ENCODE measurements at places on chromosomes 7 and 10.

- DNase-seq: no peak
Observed at GRCh38 chr7:137772748-137773147, 74.0 kb downstream of the DGKI start.

DNA sequence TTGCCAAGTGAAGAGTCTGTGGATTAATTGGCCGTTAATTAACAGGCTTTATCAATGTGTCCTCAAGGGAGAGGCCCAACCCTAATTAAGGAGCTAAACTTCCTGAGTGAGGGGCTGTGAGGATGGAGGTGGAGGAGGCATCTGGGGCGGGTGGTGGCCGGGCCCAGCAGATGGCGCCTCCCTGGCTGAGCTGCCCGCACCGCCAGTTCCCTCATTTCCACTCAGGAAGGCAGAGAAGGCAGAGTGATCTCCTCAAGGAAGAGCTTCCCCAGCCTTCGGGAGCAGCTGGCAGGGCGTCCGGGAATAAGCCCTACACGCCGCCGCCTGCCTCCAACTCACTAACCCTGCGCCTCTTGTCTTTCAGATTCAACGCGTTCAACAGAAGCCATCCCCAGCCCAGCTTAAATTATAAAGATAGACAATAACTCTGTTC, 112.2 kb downstream of the CYTH3 start:
- DNase-seq: peak; percentile 83

- no peak for DNase-seq
Observed at GRCh38 chr10:17001297-17001744, 128.3 kb downstream of the CUBN start.

GRCh38 chr7:55964261-55965099, at the start of gene NIPSNAP2:
Gene NIPSNAP2, plus strand, starts transcription at chr7:55964585. Its CDS starts 25 bp downstream, at chr7:55964610.
- DNase-seq: peak; percentile 81

GRCh38 chr10:128237710-128238109, 111.5 kb upstream of the MKI67 start:
- DNase-seq: no peak

DNA sequence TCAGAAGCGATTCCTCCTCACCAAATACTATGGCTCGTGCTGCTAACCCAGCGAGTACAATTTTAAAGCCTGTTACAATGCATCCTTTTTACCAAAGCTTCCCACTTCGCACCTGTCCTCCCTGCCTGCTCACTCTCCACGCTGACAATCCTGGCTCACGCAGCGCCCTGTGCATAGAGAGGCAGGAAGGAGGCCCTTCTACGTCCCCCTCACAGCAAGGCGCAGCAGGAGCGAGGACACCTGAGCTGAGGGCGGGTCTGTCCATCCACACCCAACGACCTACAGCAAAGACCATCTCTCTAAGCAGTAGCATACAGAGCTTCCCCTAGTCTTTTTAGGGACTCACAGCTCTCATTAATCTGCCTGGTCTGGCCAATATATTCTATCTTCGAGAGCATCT, 46.0 kb downstream of the MKI67 start:
- DNase-seq: peak; percentile 19

DNA sequence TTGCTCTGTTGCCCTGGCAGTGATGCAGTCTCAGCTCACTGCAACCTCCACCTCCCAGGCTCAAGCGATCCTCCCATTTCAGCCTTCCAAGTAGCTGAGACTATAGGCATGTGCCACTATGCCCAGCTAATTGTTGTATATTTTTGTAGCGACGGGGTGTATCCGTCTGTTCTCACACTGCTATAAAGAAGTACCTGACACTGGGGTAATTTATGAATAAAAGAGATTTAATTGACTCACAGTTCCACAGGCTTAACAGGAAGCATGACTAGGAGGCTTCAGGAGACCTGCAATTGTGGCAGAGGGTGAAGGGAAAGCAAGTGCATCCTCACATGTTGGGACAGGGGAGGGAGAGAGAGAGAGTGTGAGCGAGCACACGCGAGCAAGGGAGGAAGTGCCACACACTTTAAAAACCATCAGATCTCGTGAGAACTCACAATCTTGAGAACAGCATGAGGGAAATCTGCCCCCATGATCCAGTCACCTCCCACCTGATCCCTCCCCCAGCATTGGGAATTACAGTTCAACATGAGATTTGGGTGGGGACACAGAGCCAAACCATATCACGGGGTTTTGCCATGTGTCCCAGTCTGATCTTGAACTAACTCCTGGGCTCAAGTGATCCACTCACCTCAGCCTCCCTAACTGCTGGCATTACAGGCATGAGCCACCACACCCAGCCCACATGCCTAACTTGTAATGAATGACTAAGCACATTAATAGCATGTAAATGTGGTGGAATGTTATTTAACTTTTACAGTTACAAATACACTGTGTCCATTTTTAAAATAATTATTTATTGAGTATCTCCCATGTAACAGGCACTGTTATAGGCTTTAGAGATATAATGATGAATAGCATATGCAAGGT, 65.5 kb downstream of the RALA start:
- no peak for DNase-seq

DNA sequence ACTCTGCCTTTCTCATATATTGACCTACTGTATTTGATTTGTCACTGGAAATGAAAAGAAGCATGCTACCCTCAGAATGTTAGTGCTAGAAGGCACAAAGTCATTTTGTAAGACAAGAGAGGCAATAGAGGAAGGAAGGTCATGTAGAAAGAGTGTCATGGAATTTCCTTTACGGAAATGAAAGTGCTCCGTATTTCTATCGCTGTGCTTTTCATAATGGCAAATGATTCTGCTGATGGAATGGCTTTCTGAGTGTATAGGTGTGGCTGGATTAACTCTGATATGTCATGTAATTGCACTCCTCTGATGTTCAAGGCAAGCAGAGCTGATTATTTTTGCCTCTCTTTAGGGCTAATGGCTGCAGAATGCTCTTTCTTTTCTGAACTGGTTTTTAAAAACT, 15.5 kb upstream of the STEAP4 start:
- no peak for DNase-seq

DNA sequence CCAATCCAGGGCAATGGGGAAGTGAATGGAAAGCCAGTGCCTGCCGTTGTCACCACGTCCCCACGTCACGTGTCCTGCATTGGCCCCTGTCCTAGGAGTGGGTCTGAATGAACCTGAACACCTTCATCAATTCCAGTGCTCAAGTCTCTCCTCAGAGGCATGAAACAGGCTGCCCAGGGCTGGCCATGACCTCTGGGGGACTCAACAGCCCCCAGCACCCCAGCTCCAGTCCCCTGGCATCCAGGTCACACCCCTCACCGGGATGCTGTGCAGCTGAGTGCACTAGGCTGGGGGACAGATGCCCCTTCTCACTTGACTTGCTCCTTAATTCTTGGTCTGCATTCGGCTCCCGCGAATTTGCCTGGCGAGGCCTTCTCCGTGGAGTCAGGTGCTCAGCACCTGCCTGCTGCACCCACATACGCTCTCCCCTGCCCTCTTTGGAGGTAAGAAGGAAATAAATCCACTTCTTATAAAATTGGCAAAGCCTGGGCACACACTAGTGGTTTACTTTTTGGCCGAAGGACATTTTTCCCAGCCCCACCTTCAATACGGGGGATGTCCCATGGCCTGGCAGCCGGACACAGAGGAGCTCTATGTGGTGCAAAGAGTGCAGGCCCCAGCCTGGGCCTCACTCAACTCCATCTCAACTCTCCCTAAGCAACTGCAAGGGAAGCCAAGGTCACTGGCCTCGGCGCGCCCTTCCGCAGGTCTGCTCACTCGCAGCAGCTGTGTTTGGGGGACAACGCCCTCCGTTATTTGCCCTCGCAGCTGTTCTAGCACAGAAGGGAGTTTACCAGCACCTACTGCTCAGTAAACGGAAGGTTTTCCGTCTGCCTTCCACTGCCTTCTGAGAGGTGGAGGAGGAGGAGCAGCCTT, 77.6 kb upstream of the SHH start:
- DNase-seq: peak; percentile 35

GRCh38 chr10:73060738-73061635, 35.7 kb downstream of the P4HA1 start:
- no peak for DNase-seq

GRCh38 chr7:105896407-105896911, 20.1 kb upstream of the ATXN7L1 start:
- no peak for DNase-seq

DNA sequence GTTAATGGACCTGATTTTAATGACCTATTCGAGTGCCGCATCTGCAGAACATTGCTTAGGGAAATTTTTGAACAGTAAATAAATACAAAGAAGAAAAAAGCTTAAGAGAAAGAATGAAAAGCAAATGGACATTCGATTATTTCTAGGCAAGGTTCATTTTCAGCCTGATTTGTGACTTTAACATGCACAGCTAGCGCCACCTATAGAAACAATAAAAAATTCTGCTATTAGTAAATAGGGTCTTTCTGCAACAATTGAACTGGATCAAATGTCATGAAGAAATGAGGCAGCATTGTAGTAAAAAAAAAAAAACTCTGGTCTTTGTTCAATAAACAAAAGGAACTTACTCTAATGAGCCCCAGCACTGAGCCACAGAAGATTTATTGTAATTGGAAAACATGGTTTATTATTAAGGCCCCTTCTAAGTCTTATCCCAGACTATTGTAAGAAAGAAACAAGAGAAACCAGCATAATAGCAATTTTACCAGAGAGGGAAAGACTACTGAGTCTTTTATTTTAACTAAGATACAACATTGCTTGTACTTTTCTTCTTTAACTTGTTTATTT, 41.4 kb upstream of the GHITM start:
- DNase-seq: no peak

DNA sequence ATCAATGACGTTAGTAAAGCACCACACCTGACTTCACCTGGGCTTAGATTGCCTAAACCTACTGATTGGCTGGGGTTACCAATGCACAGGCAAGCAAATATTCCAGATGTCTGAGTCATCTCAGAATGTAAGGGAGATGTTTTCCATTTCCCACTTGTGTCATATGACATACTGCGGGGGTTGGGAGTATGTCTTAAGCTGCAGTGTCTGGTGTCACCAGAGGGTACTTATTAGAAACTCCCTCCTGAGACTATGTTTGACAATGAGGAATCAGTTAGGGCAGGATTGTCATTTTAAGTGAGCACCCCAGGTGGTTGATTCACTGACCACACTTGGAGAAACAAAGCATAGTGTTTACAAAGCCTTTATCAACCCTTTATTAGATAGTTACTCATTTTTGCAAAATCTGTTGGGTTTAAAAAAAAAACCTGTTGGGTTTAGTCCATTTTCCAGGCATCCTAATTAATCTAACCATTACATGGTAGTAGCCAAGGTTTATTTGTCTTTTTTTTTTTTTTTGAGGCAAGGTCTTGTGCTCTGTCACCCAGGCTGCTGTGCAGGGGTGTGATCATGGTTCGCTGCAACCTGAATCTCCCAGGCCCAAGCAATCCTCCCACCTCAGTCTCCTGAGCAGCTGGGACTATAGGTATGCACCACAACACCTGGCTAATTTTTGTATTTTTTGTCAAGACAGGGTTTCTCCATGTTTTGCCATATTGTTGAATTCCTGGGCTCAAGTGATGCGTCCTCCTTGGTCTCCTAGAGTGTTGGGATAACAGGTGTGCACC, 72.5 kb downstream of the CDK6 start:
- DNase-seq: no peak

DNA sequence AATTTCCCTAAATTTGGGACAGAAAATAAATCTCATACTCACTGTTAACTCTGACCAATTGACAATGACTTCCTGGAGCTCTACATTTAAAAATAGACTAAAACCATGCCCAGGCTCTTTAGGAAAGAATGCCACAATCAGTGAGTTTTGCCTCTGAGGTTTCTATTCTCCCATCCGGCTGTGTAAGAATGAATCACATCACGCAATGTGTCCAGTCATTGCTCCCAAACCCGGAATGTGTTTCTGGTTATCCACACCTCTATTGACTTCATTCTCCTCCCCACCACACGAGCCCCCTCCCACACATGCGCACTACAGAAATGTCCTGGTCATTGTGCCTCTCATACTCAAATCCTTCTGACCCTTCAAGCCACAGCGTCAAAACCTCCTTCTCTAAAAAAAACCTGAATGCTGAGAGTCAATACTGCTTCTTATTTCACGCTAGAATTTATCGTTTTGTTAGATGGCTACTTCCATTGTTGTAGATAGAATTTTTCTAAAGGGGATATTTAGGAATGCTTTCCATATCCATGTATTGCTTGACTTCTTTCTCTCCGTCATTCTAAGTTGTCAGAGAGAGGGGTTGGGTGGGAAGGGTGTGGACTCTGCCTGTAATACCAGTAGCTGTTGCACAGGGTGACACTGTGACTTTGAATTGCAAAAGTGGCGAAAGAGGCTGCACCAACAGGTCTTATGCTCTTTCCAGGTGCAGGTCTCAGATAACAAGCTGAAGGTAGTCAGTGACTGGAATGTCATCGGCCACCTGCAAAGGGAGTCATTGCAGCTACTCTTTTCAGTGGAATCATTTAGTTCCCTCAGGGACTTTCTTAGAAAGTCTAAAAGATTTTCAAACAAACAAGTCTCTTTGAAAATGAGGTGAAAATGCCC, 356.6 kb downstream of the PAXIP1 start:
- DNase-seq: no peak

- no peak for DNase-seq
Observed at GRCh38 chr10:45378914-45379726, 5.1 kb downstream of the ALOX5 start.

GRCh38 chr7:44808914-44809393, 12.5 kb downstream of the PPIA start:
- no peak for DNase-seq

GRCh38 chr7:148871030-148871429, 13.1 kb downstream of the EZH2 start:
- DNase-seq: no peak

- DNase-seq: no peak
Observed at GRCh38 chr7:139095194-139095659, 14.3 kb downstream of the ZC3HAV1 start.

- no peak for DNase-seq
Observed at GRCh38 chr7:29299086-29299485, 104.5 kb downstream of the CHN2 start.

GRCh38 chr10:128868481-128868880, 598.6 kb upstream of the MGMT start:
- peak; percentile 19 for DNase-seq

GRCh38 chr7:31855530-31855929, 168.5 kb downstream of the PPP1R17 start:
- DNase-seq: no peak

DNA sequence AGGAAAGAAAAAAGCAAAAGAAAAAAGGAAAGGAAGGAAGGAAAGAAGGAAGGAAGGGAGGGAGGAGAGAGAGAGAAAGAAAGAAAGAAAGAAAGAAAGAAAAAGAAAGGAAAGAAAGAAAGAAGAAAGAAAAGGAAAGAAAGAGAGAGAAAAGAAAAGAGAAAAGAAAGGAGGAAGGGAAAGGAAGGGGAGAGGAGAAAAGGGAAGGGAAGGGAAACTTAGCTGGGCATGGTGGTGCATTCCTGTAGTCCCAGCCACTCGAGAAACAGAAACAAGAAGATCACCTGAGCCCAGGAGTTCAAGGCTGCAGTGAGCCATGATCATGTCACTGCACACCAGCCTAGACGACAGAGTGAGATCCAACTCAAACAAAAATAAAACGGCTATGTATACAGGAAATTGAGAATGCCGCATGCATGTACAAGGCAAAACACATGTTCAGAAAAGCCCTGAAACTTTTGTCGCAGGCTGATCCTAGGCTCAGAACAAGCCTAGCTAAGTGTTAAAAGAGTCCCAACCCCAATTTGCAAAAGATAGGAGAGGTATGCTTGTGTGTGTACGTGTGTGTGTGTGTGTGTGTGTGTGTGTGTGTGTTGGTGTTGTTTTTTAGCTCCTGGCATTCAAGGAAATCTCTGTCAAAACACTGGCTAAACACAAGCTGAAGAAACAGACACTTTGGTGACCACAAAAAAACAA, 6.6 kb upstream of the NPC1L1 start:
- DNase-seq: no peak

- no peak for DNase-seq
Observed at GRCh38 chr7:44050915-44051560, 6.5 kb downstream of the DBNL start.

All from sciatic nerve (tissue), 2 donors.